ENCODE measurements at places on chromosomes 2 and 18. TPM values are rescaled to one million over a fixed set of nuclear protein-coding genes. Genes with fewer than 3 reads are reported as not detected.

DNA sequence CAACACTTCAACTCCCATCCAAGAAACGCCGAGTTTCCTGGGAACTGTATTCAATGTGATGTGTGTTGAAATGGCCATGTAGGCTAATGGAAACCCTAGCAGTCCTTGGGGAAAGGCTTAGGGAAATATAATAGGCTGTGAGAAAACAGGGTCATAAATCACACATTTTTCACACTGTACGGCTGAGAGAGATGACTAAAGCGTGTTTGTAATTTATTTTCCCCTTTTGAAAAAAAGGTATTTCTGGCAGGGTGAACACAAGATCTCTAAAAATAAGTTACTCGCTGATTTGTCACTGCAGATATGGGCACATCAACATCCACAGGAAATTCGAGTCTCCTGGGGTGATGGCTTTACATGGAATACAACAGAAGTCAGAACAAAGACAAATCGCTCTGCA is 109.6 kb upstream of the ST6GAL2 start:
- no peaks in the 10 kb centered on the region for H3K4me1 ChIP-seq
- H3K27me3 ChIP-seq: peaks cover 5% of the 10 kb centered on the region
- no peak overlapping the region for H3K27ac ChIP-seq
- H3K36me3 ChIP-seq: no peaks in the 10 kb centered on the region

RSAD2 gene
- total RNA-seq: 25.7 TPM

CD207 gene
- total RNA-seq: 3.6 TPM

GAL3ST2 gene
- not detected for total RNA-seq

GNLY gene
- 18.5 TPM for total RNA-seq

DNA sequence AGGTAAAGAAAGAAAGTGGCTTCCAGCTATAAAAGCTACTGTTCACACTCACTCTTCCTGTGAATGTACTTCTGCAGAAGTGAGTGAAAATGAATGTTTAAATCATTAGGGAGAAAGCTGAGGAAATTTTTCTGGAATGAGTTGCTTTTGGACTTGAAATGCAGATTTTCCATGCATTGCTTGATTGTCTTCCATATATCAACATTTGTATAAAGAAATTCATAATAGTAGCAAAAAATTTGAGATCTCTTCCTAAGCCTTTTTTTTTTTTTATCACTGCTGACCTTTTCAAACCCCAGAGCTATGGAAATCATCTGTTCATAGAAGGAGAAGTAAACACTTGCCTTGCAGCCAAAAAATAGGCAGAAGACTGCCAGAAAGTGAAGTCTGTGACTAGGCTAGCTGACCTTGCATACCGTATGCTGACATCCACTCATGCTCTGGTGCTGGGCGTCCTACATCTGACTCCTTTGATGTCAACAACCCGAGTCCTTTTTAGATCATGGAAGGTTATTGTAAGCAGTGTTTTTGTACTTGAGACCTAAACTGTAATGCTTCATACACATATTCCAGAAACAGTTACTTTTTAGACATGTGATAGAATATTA is 154.5 kb upstream of the RASGRP3 start:
- no peaks in the 10 kb centered on the region for H3K27me3 ChIP-seq
- H3K4me3 ChIP-seq: no peak overlapping the region
- H3K27ac ChIP-seq: no peak overlapping the region

- no peaks in the 10 kb centered on the region for H3K27me3 ChIP-seq
- peaks cover 32% of the 10 kb centered on the region for H3K4me1 ChIP-seq
- H3K27ac ChIP-seq: peak overlapping the region; percentile 92
These were observed 874 bp downstream of the CLIP4 start for GRCh38 chr2:29115797-29116781.

DNA sequence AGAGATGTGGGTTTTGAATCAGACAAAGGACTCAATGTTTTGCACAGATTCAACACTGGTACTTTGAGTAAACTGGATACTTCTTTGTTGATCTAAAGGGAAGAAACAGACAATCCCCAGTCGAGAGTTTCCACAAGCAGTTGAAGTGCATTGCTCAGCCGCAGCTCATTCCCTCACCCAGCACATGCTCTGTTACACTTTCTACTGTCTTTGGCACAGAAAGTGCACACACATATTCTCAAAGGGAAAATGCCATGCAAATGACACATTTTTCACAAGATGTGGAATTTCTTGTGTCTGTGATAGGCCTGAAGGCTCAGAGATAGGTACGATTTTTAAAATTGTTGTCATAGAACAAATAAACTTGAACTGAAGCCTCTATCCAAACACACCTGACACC is 258.9 kb upstream of the TRIB2 start:
- no peak overlapping the region for H3K4me3 ChIP-seq
- peak overlapping the region; percentile 80 for H3K27ac ChIP-seq

All from upper lobe of right lung (tissue), 1 donor.